ENCODE measurements at places on chromosomes 16 and 17.

GRCh38 chr17:2067608-2068024 lies 12.7 kb downstream of the HIC1 start:
- no peak for DNase-seq

DNA sequence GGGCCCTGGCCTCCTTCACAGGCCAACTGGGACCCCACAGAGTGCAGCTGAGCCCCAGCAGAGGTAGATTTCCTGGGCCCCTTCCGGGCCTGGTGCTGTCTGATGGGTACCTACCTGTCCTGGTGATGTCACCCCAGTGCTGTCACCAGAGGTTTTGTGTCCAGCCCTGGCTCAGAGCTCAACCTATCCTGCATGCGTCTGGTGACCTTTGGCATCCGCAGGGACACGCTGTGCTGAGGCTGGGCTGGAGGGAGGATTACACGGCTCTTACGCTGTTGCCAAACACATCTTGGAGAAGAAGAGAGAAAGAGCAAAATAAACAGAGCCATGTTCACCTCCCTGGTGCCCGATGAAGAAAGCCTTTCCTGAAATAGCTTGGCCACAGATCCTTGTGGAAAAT lies 70.6 kb upstream of the MED9 start:
- no peak for DNase-seq

- no peak for DNase-seq
Measured at GRCh38 chr17:45332989-45333701, 16.3 kb upstream of the MAP3K14 start.

DNA sequence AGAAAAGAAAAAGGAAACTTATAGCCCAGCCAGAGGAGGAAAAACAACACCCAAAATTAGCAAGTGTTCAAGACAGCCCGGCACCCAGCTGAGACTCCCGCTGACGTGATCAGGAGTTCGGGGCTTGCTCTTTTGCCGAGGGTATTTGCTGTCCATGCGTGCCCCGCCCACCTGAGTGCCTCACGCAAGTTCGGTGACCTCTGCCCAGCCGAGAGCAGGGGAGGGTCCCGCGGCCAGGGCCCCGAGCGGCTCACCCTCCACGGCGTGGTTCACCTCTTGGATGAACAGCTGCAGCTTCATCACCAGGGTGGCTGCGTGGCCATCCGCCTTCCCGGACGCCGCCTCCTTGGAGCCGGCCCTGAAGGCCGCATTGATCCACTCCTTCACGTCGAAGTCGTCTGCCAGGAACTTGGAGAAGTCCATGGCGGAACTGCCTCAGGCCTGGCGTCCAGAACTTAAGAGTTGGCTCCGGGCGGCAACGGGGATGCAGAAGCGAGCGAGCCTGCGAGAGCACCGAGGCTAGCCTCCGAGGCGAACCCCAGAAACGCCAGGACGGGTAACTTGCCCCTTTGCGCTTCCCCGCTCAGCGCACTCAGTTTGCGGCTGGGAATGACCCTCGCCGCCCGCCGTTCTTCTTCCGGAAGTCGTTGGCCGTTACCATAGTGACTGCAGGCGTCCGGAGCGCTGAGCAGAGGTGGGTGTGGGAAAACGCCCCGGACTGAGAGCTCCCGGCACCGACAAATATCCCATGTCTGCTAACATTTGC lies at the start of gene COG7:
COG7 (minus strand) TSS at position 618 of the 766 bp plus-strand sequence; CDS start at position 423, 195 bp downstream.
- DNase-seq = peak; percentile 91

DNA sequence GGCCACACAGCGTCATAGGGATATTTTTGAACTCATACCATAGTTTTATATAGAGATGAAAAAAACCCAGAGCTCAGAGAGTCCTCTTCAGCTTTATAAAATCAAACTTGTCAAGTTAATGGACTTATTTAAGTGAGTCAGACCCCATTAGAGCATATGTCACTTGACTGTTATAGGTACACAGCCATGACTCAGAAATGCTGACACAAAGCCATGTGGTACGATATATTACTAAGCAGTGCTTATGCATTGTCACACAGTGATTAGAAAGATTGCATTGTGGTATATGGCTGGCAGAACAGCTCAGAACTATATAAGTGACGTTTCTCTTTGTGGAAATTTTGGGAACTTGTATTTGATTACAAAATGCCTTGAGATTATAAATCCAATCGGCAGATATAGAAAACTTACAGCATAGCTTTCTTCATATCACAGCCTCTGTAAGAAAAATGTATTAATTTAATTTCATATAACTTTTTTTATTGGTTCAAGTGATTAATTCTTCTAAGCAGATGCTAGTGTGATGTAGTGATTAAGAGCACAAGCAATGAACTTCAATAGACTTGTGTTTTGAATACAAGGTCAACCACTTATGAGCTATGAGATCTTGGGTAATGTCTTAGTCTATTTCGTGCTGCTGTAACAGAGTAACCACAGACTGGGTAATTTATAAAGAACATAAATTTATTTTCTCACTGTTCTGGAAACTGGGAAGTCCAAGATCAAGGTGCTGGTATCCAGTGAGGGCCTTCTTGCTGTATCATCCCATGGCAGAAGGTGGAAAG lies 25.8 kb upstream of the GINS3 start:
- DNase-seq = no peak

DNA sequence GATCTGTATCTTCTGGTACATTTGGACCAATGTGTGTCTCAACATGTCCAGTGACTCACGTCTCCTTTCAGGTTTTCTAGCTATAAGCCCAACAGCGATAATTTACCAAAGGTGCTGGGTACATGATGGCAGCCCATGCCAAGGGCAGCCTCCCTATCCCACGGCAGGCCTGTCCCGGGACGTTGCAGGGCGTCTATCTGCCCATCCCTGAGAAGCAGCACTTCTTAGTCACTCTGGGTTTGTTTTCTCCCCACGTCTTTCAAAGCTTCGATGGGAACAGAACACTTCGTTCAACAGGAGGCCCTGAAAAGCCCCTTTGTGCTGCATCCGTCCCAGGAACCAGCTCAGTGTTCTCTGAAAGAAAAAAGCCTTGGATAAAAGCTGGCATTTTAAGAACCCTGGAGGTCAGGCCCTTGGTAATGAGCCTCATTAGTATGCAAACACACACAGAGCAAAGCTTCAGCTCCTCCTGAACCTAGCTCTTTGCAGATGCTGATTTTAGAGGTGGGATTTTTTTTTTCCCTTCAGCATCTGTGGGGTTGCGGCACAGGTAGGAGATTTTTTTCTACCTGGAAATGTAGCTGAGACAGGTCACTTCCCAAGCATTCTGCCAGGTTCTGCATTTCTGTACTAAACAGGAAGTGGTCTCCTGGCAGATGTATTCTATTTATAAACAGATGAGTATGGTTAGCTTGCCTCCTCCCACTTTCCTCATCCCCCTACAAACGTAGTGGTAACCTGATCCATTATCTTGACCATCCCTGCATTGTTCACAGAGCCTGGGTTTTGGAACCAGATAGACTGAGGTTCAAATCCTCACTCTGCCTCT lies 17.5 kb upstream of the MT4 start:
- no peak for DNase-seq

DNA sequence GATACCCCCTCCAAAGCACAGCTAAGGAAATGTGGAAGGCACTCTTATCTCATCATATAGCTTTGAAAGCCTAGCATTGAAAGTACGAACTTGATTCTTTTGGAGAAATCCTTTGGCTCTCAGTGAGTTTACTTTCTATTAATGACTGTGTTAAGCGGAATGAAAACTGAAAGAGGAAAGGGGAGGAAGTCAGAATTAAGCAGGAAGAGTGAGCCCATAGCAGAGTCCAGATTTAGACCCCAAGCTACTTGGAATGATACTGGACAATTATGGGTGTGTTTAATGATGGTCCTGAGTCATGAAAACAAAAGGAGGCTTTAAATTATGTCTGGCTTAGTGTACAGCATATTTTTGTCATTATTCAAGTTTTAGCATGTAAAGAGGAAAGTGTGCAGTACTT lies 42.2 kb downstream of the TENT4B start:
- DNase-seq = peak; percentile 52

DNA sequence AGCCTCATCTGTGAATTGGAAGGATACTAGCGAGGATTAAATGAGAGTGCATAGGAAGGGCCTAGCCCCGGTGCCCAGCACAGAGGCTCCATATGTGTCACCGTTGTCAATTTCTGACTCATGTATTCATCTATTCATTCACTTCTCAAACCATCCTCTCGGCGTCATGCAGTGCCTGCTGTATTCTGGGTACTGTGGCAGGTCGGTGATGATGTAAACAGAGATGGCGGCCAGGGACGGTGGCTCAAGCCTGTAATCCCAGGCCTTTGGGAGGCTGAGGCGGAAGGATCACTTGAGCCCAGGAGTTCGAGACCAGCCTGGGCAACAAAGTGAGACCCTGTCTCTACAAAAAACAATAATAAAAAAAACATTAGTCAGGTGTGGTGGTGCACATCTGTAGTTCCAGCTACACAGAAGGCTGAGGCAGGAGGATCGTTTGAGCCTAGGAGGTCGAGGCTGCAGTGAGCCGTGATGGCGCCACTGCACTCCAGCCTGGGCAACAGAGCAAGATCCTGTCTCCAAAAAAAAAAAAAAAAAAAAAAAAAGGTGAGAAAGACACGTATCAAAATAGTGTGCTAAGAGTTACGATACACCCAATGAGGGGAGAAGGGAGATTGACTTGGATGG lies 4.3 kb upstream of the PPP1R1B start:
- DNase-seq = no peak

DNA sequence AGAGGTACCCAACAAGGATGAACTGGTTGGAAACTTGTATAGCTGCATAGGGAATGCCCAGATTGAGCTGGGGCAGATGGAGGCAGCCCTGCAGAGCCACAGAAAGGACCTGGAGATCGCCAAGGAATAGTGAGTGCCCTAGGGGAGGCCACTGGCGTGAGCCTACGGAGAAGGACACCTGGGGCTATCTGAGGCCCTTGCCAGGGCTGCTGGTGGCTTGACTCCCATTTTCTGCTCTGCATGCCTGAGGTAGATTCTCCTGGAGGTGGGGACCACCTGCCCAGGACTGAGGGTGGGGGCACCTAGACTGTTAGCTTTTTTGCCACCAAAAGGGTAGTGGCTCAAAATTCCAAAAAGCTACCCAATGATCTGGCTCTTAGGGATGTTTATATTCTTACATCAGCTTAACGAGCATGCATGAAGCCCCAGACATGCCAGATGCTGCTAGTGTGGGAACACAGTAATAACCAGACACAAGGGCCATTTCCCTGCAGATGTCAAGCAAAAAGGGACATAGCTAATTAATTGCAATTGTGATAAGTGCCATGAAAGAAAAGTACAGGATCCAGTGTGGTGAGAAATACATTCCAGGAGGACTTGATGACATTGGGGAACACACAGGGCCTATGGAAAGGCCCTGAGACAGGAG lies 8.8 kb downstream of the ODAD4 start:
- no peak for DNase-seq

DNA sequence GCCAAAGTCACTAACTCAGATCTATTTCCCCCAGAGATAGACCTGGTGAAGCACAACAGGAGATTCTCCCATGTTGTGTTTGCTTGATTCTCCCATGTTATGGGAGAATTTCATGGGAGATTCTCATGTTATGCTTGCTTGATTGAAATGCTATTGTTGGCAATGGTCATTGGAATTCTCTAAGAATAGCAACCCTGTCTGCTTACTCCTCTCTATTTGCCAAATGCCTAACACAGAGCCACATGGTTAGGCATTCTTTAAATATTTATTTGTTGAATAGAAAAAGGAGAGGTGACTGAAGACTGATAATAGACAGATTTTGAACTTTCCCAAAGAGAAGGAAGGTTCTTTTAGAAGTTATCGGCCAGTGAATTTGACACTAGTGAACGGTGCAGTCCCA lies 111.5 kb upstream of the MPHOSPH6 start:
- DNase-seq = no peak

DNA sequence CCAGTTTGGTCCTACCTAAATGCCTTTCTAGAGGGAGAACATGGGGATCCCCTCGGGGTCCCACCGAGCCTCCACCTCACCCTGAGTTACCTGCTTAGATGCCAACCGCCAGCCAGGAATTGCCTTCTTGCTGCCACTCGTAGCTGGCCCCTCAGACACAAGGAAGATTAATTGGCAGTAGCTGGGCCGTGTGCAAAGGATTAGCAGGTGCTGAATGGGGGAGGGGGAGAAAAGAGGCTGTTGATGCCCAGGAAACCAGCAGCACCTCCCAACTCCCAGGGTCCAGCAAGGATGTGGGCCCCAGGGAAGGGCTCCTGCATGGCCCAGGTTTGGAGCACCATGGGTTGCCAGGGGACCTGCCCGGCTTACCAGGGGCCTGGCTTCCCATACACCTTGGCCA lies at the start of gene CNGB1:
CNGB1 (minus strand) TSS at position 159 of the 400 bp plus-strand sequence. CDS start 3,842 bp downstream, outside the sequence.
- no peak for DNase-seq

DNA sequence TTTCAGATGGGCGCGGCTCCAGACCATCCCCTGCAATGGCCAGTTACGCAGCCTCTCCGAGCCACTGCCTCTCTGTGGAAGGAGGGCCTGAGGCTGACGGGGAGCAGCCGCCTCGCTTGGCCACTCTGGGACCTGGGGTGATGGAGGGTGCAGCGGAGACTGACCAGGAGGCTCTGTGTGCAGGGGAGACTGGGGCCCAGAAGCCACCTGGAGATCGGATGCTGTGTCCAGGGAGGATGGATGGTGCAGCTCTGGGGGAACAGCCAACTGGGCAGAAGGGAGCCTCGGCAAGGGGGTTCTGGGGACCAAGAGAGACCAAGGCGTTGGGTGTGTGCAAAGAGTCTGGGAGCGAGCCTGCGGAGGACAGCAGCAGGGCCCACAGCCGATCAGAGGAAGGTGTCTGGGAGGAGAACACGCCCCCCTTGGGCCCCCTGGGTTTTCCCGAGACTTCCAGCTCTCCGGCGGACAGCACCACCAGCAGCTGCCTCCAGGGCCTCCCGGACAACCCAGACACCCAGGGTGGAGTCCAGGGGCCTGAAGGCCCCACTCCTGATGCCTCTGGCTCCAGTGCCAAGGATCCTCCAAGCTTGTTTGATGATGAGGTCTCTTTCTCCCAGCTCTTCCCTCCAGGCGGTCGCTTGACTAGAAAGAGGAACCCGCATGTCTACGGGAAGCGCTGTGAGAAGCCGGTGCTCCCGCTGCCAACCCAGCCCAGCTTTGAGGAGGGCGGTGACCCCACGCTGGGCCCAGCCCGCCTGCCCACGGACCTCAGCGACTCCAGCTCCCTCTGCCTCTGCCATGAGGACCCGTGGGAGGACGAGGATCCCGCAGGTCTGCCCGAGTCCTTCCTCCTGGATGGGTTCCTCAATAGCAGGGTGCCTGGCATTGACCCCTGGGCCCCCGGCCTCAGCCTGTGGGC lies 17.4 kb upstream of the ZFPM1 start:
- no peak for DNase-seq

GRCh38 chr17:64938925-64939474 lies 19.7 kb upstream of the LRRC37A3 start:
- peak; percentile 31 for DNase-seq

DNA sequence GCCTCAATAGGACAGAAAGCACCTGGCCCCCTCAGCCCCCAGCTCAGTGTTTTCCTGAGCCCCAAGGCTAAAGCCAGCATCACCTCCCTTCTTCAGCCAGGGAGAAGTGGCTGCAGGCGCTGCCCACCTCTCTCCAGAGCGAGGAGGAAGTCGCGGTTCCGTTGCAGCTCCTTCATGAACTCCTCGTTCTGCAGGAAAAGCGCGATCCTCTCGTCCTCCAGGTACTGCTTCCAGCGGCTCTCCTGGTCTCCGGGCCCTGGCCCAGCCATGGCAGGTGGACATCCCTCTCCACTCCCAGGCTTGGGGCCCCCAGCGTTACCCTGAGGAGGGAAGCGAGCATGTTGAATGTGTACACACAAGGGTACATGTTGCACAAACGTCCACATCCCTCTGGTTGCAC lies 22.7 kb upstream of the MRPS23 start:
- no peak for DNase-seq

- DNase-seq = no peak
Measured at GRCh38 chr17:82930043-82930923, 90.5 kb upstream of the ZNF750 start.

All from lung (tissue), 17 donors.